ENCODE measurements at places on chromosomes 11 and 22.

DNA sequence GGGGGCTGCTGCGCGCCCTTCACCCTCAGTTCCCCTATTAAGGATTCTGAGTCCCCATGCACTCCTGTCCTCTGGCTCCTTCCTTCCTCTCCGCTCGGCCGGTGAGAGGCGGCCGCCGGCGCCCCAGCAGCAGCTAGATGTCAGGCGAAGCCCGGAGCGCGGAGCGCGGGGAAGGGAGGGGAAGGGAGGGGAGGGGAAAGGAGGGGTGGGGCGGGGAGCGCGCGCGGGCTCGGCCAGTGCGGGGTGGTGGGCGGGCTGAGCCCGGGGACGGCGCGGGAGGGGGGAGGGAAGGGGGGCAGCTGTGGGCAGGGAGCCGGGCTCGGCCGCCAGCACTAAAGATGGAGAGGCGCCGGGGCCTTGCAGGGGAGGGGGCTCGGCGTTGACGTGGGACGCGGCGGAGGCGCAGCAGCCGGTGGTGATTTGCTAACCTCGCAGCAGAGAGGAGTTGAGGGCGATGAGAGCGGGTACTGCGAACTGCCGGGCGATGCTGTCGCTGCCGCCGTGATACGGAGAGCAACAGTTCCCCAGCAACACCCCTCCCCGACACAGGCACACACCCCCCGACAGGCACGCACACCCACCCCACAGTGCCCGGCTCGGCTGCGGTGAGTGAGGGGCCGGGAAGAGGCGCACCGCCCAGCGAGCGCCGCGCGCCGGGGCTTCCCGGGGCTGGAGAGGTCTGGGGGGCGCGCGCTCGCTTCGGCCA is at the start of gene ZBTB16:
TSS of gene ZBTB16 (plus strand) at position 434 of the 706 bp plus-strand sequence. CDS start 3,590 bp downstream, outside the sequence.
- peak; percentile 49 for DNase-seq

GRCh38 chr11:118610773-118611432 is 3.5 kb downstream of the PHLDB1 start:
- peak; percentile 73 for DNase-seq

DNA sequence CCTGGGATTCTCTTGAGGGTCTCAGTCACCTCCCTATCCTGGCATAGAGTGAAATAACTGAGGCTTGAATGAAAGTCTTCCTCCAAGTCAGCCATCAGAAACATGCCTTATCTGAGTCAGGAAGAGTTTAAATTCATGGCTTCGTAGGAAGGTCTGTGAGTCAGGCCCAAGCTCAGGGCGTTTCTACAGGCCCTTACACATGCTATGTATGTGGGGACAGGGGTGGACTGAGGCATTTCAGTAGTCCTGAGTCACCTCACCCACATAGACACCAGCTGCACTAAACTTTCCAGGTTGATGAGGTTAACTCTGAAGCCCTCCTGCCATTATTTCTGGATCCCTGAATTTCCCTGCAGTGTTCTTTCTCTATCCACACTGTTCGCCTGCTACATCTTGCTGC is 134.6 kb upstream of the RCN1 start:
- no peak for DNase-seq

- no peak for DNase-seq
Observed at GRCh38 chr11:61024938-61025820, 53.7 kb downstream of the CD6 start.

DNA sequence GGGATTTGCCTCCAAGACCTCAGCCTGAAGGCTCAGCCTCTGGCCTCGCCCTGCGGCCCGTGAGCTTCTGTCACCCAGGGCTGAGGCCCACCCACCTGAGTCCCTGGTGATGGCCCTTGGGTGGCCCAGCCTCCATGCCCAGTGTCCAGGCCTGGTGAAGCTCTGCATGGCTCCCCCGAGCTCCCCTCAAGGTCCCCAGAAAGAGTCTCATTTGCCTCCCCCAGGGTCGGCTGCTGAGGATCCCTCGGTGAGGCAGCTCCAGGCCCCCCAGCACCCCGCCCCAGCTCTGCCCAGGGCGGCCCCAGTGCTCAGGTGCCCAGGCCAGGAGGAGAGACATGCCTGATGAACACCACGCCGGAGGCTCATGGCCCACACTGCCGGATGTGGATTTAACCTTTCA is 2.1 kb upstream of the TH start:
- DNase-seq = no peak

- DNase-seq = no peak
Observed at GRCh38 chr22:37796079-37796478, 11.7 kb upstream of the GCAT start.

DNA sequence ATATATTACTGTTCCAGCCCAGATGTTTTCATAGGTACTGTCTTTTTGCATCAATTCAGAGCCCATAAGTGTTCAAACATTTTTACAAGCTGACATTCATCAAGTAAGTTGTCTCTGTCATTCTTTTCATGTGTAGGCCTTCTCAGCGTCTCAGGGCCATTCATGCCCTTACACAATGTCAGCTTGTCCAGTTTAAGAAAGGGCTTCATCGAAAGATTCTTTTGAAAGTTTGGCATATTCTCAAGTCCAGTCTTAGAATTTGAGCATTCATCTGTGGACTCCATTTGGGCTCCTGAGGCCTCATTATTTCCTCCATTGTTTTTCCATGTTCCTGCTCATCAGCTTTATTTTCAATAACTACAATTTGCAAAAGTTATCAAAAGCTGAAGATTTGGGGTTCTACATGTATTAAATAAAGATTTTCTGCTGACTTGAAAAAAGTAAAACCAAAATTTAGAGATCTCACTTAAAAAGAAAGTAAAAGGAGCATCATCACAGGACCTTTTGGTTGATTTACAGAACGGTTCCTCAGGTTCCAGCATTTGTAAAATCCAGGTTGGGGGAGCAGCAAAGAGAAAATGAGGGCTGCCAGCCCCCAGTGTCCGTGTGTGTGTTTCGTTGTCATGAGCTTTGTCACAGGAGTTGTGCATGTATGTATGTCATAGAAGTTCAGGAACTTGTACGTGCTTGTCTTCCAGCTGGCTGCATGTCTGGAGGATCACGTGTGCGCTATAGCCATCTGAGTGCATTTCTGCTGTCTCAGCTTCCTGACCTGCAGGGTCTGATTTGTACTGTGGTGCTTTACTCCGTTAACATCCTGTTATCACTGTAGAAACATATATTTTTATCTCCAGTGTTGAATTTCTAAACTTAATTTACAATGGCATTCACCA is 15.6 kb downstream of the MOV10L1 start:
- DNase-seq = no peak

DNA sequence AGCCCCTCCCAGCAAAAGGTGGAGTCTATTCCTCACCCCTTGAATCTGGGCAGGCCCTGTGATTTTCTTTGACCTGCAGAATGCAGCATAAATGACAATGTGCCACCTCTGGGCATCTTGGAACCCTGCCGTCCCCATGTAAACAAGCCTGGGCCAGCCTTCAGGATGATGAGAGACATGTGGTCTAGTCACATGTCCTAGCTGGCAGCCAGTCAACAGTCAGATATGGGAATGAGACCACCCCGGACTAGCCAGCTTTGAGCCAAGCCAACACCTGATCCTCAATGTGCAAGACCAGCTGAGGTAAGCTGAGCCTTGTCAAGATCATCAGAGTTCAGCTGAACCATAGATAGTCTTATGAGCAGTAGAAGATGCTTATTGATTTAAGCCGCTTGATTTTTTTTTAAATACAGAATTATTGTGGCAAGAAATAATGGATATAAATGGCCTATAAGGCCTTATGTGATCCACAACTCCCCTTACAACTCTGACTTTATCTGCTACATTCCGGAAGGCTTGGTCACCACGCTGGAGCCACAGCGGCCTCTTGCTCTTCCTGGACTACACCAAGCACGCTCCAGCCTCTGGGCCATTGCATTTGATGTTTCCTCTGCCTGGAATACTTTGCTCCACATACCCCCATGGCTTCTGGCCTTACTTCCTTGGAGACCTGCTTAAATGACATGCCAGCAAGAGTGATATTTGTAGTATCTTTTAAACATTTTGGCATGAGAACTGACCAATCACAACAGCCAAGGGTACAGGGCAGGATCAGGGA is 225.9 kb upstream of the SESN3 start:
- no peak for DNase-seq

GRCh38 chr11:118690553-118691304 is 11.3 kb upstream of the TREH start:
- DNase-seq = no peak

DNA sequence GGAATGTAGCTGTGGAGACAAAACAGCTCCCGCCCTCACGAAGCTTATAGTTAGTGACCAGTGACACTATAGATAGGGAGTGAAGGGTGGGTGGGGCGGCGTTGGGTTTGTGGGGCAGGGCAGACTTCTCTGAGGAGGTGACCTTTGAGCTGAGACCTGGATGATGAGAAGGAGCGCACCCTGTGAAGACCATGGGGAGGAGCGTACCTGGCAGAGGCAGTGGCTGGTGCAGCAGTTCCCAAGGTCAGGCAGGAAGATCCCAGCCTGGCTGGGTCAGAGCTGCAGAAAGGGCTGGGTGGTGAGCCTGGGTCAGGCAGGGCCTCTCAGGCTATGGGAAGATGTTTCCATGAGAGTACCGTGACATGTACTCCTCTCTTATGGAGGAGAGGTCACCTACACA is 135.0 kb upstream of the RCN1 start:
- DNase-seq = no peak

GRCh38 chr11:75239531-75240290 is 863 bp upstream of the TPBGL start:
- no peak for DNase-seq

DNA sequence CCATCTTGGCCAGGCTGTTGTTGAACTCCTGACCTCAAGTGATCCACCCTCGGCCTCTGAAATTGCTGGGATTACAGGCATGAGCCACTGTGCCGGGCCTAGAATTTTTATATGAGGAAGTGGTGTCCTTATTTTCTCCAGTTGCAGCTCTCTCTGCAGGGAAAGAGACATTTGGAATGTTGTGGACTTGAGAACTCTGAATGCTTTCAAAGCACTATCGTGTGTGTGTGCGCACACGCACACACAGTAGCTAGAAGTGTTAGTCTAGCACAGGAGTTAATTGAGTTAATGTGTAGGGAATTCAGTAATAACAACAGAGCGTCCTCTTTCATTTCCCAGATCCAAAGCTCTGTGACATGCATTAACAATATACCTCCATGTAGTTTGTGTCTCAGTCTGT is 164.0 kb upstream of the RASSF10 start:
- no peak for DNase-seq
